ENCODE measurements at places on chromosomes 16 and 17.

- peak; percentile 43 for DNase-seq
Measured at GRCh38 chr16:67326472-67327309, at the start of the genes KCTD19 and LRRC36. TSS of gene KCTD19 (minus strand) at chr16:67326741. CDS start at chr16:67326707, 34 bp downstream. TSS of gene LRRC36 (plus strand) at chr16:67326815. CDS start at chr16:67326863, 48 bp downstream.

- DNase-seq: no peak
Measured at GRCh38 chr16:10629592-10629963, 49.2 kb upstream of the EMP2 start.

- no peak for DNase-seq
Measured at GRCh38 chr17:50831471-50831928, 3.9 kb upstream of the WFIKKN2 start.

DNA sequence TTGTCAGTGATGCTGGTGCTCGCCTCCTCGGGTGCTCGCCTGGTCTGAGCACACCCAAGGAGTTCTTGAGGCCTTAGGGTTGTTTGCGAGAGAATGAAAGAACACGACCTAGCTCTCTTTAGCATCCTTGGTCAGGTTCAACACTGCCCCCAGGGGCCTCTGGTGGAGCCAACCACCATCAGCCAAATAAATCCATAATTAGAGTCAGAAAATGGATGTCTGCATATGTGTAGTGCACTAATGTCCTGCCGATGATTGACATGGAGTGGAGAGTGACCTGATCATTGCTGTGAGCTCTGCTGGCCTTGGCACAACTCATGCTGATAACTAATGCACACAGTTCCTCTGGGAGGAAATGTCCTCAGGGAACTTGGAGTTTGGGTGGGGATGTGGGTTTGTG lies 8.2 kb upstream of the STH start:
- no peak for DNase-seq

DNA sequence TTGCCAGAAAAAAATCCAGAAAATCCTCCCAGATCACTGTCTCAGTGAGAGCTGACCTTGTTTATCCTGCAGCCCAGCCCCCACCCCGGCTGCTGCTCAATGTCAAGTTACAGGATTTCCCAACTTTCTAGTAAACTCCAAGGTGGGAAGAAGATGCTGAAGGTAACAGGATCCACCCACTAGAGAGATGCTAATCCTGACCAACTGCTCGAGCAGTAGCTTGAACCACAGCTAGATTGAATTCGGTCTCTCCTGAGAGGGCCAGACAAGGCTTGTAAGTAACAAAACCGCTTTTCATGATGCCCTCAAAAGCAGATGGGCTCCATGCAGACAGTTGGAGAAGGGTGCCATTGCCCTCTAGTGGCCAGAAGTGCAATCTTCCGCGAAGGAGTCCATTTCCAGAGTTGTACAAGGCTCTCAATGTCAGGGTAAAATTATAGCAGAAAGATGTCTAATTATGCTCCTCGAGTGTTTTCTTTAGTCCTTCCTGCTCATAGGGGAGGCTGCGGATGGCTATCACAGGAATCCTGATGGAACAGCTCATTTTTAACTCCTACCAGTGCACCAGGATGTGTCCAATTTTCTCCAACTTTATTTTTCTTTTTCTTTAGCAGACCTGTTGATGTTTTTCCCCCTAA lies 3.9 kb downstream of the CDH11 start:
- no peak for DNase-seq

- DNase-seq: no peak
Measured at GRCh38 chr17:64767269-64767997, 105.3 kb upstream of the SMURF2 start.

DNA sequence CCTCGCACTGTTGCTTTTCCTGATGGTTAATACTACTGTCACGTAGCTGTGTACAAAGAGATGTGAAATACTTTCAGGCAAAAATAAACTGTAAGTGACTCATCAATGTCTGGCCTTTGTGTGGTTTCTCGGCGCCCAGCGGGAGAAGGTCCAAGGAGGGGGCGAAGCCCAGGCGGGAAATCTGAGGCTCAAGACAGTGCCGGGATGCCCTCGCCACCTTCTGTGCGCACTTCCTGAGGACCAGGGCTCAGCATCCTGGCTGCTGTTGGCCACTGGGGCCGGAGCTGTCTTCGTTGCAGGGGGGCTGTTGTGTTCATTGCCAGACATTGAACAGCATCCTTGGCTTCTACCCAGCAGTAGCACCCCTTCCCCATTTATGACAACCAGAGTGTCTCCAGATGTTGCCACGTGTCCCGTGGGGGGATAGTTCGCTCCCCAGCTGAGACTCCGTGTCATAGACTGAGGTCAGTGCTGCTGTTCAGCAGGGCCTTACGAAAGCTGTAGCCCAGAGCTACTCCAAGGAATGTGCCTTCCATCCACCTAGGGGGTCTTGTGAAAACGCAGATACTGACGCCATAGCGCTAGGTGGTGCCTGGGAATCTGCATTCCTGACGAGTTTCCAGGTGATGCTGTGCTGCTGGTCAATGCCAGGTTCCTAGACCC lies 67.3 kb upstream of the PLCG2 start:
- no peak for DNase-seq

DNA sequence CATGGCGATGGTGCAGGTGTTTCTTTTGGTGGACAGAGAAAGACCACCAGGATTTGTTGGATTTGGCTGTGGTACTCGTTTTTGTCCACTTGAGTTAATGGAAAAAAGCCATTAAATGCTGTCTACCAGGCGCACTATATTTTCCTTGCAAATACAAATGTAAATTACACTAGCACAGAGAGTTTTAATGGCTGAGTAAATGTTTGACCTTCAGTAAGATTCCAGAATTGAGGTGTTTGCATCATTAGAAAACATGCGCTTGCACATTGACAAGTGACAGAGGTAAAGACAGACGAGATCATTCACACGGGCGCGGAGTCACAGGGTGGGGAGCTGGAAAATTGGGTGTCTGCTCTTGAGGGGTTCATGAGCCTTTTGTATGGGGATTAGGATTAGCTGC lies 53.5 kb upstream of the AKTIP start:
- DNase-seq: no peak

GRCh38 chr16:88810166-88810911 lies 1.4 kb downstream of the APRT start:
- DNase-seq: no peak

DNA sequence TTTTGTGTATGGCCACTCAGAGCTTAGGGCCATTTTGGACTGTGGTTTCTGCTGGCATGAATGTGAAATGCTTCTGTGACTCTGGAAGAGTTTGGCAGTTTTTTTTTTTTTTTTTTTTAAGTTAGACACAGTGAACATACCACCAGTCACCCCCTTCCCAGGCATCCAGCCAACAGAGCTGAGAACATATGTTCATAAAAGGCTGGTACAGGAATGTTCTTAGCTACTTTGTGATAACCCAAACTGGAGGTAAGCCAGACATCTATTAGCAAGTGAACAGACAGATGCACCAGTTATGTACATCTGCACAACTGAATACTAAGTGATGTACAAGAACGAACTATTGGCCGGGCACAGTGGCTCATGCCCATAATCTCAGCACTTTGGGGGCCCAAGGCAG lies 92.7 kb downstream of the ABCC1 start:
- DNase-seq: no peak

DNA sequence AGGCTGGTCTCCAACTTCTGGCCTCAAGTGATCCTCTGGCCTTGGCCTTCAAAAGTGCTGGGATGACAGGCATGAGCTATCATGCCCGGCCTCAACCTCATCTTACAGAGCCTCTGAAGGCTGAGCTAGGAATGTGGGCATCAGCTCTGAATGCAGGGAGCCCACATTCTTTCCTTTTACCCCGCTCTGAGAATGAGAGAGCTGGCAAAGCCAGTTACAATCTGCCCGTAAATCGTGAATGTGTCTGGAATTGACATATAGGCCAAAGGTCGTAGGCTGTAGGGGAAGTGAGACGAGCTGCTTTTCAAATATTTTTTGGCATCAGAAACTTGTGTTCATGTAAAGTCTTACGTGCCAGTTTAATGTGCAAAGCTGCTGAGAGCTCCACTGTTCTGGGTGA lies 4.5 kb downstream of the TMEM238L start:
- no peak for DNase-seq

GRCh38 chr17:50943575-50943933 lies 77.4 kb upstream of the TOB1 start:
- no peak for DNase-seq

- DNase-seq: no peak
Measured at GRCh38 chr17:28320215-28321061, 1.4 kb downstream of the TMEM97 start.

DNA sequence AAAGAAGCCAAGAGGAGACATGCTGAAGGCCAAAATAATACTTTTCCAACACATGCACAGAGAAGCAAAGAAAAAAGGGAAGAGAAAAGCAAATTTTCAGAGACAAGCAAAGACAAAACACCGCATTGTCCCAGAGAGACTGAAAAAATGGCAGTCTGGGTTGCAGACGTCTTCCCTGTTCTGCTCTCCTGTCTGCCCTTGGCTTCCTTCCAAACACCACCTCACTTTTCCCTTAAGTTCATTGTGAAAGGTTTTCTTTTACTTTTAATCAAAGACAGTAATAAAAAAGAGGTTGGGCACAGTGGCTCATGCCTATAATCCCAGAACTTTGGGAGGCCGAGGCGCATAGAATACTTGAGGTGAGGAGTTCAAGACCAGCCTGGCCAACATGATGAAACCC lies 21.2 kb upstream of the VAT1L start:
- DNase-seq: no peak

- DNase-seq: no peak
Measured at GRCh38 chr16:30748634-30749445, 615 bp downstream of the PHKG2 start.

DNA sequence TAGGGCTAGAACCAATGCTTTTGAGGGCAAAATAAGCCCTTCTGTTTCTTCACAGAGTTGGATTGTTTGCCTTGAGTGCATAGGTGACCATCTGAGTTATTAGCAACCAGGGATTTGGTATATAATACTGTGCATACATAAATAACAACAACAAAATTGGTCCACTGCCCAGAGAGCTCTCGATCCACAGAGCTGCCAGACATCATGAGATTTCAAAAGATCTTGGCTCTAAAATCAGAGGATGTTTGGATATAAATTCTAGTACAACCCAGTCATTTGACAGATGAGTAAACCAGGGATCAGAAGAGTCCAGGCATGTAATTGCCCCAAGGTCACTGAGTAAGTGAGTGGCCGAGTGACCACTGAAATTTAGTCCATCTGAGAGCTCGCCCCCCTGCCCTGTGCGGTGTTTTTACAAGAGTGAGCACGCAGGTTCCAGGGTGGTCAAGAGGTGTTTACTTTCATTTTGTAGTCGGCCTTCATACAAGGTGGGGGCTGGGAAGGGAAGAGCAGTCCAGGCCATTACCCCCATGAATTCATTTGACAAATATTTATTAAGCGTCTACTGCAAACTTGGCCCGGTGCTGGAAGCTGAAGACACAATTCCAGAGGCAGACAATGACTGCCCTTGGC lies 1.8 kb upstream of the MT2A start:
- no peak for DNase-seq

- DNase-seq: no peak
Measured at GRCh38 chr17:1762901-1763898, 1.3 kb downstream of the SERPINF1 start.

DNA sequence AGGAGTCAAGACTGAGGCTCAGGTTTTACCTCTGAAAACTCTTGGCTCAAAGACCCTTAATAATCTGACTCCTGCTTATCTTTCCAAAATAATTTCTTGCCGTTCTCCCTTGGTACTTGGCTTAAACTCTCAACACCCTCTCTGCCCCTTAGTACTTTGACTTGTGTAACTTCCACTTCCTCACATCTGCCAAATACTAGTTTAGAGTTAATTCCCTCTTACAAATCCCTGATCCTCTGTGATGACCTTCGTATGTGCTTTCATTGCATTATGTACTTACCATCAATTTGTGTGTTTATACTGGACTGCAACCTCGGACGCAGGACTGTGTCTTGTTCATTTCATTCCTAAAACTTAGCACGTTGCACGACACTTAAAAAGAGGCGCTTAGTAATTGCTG lies 35.2 kb downstream of the ZNF207 start:
- DNase-seq: no peak

DNA sequence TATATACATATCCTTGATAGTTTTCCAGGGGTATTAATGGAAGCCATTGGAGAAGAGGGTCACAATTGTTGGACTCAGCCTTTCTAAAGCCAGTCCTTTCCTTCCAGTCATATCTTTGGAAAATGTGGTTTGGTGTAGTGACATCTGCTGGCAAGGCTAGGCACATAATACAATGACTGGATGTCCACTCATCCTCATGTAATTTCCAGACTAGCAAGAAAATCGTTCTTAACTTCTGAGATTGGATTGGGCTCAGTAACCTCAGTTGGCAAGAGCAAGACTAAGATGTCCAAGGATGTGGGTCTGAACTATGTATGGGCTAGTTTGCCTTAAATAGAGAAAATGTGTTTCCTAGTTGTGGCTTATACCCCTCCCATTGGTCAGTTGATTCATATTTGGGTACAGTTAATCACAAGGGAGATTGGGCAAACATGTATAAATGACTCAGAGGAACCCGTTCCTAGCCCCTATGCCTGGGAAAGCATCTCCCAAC lies 8.7 kb upstream of the KAT7 start:
- DNase-seq: no peak

DNA sequence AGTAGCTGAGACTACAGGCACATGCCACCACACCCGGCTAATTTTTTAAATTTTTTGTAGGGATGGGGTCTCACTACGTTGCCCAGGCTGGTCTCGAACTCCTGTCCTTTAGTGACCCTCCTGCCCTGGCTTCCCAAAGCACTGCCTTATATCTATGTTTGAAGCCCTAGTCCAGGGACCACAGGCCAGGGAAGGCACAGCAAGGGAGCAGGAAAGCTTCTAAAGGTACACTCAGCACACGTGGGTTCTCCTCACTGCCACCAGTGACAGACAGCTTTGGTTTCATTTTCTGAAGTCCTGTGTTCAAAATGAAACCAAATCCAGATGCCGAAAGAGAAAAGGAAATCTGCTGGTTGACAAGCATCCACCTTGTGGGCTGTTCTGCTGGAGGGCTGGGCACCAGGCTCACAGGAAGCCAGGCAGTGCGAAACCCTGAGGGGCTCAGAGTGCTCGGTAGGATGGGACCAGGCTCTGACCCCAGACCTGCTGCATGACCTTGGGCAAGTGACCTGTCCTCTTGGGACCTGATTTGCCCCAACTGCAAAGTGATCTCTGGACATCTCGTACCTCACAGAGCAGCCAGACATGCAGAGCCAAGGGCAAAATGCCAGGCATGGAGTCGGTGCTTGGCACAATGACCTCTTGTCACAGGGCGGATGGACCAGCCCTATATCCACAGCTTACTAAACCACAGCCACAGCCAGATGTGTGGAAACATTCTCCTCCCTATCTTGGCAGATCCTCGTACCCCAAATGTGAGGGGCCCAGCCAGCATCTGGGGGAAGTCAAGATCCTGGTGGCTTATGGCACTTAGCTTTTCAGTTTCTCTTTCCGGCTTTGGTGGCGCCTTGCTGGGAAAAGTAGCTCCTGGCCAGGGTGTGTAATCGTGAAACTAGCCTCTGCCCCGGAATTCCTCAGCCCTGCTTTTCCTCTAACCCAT lies 2.8 kb upstream of the SOCS1 start:
- DNase-seq: no peak

Data from T-cell (primary cell).